Activated naive CD8-positive, alpha-beta T cell treated with anti-CD3 and anti-CD28 coated beads, Interleukin-2, amount 50 U/mL, for 16 hours (primary cell): ENCODE measurements at places on chromosomes 5 and 9.

GRCh38 chr5:62791059-62791458, 212.4 kb downstream of the LRRC70 start:
- DNase-seq, result no peak

GRCh38 chr9:38432922-38433510, 8.8 kb upstream of the IGFBPL1 start:
- DNase-seq, result no peak

GRCh38 chr9:21803649-21804048, 1.2 kb downstream of the MTAP start:
- DNase-seq, result no peak

GRCh38 chr5:126692971-126693370, 84.0 kb upstream of the LMNB1 start:
- DNase-seq, result no peak

DNA sequence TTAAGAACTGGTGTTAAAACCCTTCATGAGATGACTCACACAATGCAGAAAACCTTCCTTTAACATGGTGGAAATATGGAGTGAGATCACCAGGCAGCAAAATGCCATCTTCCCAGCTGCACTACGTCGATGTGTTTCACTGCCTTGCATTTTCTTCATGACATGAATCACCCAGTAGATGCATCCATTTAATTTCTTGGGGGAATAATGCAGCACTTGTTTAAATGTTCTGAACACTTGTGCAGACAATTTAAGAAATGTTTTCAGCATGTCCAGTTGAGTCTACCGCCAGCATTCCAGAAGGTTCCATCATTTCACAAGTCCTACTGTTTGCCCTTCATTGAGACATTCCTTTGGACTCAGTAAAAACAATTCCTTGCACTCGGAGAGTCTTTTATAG, 81.6 kb downstream of the ADAMTS16 start:
- DNase-seq, result no peak

GRCh38 chr5:145780982-145781381, 54.2 kb downstream of the PRELID2 start:
- DNase-seq, result no peak

GRCh38 chr9:97415146-97415545, 3.2 kb downstream of the TDRD7 start:
- no peak for DNase-seq

DNA sequence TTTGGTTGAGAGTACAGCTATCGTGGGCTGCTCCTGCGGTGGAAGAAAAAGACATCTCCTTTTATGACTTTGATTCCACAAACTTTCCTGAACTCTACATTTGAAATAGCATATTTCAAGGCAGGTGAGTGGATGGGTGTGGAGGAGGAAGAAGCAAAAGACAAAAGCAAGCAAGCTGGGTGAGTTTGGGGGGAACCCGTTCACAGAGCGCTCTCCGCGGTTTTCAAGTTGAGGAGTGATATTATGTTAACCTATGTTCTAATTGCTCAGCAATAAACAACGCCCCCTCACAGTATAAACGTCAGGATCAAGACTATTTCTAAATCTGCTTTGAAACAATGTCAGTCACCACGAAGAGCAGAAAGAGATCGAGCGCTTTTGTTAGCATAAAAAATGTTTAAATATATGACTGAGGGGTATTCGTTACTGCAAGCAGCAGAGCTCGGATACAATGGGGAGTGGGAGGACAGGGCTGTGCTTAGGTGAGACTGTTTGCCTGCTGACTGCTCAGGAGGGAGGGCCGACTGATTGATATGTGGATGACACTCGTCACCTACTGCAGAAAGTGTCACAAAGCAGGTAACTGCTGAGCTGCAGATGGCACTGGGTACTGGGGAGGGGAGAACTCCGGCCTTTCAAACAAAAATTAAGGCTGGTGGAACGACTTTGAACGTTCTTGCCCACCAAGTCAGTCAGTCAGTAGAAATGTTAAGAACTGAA, 236.5 kb downstream of the DRD1 start:
- DNase-seq, result no peak

DNA sequence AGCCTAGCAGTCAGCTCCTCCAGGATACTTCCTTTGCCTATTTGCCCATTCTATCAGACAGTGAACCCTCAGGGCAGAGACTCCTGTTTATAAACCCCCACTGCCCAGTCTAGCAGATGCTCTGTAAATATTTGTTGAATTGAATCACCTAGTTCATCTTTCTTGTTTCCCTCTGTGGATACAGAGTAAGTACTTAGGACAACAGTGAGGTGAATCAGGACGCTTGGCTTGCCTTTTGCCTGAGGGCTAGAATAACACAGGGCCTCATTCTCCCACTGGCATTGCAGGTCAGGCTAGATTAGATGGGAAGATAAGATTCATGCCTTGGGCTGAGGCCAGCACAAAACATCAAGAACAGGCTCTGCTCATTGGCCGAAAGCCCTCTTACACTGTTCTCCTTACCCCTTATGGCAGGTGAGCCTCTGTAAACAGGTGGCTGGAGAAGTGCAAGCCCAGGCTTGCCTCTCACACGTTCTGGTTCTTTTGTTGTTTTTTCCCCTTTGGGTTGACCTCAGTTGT, 22.2 kb downstream of the TNFSF8 start:
- DNase-seq, result no peak

GRCh38 chr9:105219291-105219805, 25.1 kb upstream of the SLC44A1 start:
- no peak for DNase-seq

- no peak for DNase-seq
Measured at GRCh38 chr9:113545068-113545467, 81.5 kb downstream of the RGS3 start.

GRCh38 chr5:171710451-171711024, 75.1 kb upstream of the SMIM23 start:
- no peak for DNase-seq

DNA sequence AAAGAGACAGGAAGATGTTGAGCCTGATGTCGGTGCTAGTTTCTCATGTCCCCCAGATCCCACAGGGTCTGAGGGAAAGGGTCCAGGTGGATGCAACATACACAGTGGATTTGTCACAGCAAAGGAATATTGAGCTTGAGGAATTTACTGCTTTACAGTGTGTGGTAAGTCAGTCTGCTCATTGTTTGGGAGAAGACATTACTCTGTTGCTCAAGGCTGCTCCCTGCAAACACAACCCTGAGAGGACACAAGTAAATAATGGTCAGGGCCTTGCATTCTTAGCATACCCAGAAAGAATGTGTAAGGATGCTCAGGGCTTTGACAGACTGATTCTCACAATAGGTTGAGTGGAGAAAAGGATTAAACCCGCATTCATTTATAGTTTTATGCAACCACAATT, 7.3 kb upstream of the MAN2A1 start:
- no peak for DNase-seq

DNA sequence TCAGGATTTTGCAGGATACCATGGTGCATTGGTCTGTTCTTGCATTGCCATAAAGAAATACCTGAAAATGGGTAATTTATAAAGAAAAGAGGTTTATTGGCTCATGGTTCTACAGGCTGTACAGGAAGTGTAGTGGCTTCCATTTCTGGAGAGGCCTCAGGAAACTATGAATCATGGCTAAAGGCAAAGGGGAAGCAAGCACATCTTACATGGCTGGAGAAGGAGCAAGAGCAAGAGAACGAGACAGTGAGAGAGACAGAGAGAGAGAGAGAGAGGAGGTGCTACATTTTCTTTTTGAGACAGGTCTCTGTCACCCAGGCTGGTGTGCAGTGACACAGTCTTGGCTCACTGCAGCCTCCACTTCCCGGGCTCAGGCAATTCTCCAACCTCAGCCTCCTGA, 43.9 kb downstream of the P4HA2 start:
- no peak for DNase-seq

DNA sequence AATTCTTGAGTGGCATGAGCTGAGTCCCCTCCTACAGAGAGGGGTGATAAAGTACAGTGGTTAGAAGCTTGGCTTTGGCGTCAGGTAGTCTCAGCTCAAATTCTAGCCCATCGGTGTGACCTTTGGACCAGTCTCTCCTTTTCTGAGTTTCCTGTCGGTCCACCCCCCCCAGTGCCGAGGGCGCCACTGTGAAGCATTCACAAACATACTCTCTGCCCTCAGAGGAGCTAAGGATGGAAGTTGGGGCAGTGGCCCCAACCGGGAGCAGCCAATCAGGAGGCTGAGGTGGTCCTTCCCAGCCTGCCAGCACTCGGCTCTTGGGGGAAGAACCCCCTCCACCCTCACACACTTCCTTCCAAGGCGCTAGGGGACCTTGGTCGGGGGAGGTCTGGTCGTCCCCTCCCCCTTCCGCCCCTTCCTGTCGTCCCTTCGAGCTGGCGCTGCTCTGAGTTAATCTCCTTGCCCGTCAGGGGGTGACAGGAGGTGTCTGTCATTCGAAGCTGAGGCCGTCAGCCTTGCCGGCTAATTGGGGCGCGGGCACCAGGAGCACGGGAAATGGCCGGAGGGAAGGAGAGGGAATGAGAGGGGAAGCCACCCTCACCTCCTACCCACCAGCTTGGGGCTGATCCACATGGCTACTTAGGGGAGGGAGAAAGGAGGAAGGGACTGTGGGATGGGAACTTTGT, 53.0 kb downstream of the CXXC5 start:
- DNase-seq, result no peak

DNA sequence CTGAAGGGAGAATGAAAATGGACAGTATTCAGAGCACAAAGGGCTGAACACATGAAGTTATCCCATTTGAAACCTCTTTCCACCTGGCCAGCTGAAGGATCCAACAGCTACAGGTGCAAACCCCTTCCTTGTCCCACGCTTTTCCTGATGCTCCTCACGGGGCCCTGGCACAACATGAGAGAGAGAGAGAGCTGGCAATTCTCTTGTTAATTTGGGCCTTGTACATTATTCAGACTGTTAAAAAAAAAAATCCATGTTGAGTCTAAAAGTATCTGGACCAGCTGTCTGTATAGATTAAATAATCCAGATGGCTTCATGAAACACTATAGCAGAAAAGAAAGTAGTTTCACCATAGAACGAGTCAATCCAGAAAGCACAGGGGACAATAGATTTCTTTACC, 74.1 kb downstream of the HMHB1 start:
- no peak for DNase-seq

- DNase-seq, result no peak
Measured at GRCh38 chr5:9365512-9365911, 180.4 kb downstream of the SEMA5A start.

- DNase-seq, result no peak
Measured at GRCh38 chr5:31417512-31417911, 114.4 kb downstream of the DROSHA start.

DNA sequence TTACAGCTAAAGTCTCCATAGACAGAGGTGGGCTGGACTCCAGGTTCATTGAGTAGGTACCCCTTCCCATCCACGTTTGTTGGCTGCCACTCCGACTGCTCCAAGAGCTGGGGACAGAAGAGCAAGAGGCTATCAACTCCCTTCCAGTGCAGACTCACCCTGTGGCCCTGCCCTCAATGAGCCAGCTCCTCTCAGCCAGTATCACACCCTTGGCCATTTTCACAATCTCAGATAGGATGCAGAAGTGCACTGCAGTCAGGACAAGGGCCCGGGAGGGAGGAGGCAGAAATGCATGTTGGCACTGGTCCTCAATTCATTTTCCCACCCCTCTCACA, 6.2 kb downstream of the IRF1 start:
- DNase-seq, result no peak

DNA sequence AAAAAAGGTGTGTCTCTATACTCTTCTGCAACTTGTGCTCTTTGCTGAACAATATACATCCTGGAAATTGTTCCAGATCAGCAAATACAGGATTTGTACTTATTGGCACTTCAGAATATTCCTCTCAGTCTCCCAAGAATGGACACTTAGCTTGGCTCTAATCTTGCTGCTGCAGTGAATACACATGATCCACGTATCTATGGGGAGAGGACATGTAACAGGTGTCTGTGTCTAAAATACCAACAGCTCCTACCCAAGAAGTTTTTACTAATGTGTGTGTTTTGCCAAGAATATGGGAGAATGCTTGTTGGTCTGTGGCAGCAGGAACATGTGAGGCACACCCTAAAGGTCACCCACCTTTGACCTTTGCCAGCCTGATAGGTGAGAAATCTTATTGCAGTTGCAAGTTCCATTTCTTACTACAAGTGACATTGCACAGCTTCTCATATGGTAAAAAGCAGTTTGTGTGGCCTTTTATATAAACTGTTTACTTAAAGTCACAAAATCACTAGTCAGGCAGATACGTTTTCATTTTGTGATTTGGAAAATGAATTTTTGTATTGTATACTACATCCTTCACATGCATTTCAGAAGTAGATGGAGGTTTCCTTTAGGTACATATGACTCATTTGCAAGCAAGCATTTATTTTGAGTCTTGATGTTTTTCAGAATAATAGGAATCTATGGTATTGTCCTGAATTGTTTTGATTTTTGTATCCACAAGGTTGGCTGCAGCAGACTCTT, 35.8 kb downstream of the PHF2 start:
- no peak for DNase-seq

GRCh38 chr5:82327941-82328340, 49.8 kb upstream of the RPS23 start:
- DNase-seq, result no peak

GRCh38 chr9:105405514-105406131, 42.2 kb upstream of the FSD1L start:
- DNase-seq, result no peak

- DNase-seq, result no peak
Measured at GRCh38 chr9:17837965-17838364, 259.1 kb downstream of the SH3GL2 start.

DNA sequence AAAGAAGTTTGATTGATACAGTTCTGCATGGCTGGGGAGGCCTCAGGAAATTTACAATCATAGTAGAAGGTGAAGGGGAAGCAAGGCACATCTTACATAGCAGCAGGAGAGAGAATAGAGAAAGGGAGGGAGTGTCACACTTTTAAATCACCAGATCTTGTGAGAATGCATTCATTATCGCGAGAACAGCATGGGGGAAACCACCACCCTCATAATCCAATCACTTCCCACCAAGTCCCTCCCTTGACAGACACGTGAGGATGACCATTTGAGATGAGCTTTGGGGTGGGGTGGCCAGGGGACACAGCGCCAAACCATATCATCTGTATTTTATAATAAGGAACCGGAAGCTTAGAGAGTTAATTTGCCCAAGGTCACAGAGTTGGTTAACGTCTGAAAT, 13.7 kb upstream of the FOCAD start:
- DNase-seq, result no peak

DNA sequence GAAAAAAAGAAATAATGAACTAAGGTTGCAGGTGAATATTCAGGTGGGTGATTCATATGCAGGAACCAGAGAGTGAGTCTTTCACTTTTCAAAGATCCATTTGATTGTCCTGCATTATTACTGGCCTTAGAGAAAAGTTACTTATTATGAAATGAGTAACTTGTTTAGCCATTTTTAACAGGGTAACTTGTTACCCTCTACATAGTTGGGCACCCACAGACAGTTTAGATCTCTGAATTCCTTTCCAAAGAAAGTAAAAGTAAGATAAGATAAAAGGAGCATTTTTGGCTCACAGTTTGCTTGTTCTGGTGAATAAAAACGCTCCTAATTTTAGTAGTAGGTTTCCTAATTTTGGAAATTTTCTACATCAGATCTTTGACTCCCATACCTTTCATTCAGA, 54.1 kb upstream of the DAB2 start:
- DNase-seq, result no peak

DNA sequence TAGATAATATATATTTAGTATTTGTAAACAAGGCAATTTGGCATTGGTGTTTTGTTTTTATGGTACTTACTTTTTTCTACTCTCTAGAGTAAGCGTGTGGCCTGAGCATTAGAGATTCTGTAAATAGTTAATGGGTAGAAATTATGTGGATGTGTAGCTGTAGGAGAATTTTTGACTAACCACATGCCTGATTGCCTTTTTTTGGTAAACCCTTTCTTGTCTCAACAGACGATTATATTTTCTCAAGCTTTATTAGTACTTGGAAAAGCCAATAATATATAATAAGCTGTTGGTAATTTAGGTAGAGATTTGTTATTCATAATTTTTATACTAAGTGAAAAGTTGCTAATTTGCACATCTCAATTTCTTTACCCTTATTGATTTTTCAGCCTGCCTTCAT, 76.8 kb downstream of the FCHO2 start:
- no peak for DNase-seq
